ENCODE measurements at places on chromosomes 5 and 9.

GRCh38 chr9:127814619-127815511 is 12.2 kb downstream of the FPGS start:
- no peak for DNase-seq

- no peak for DNase-seq
These were observed 661 bp upstream of the SLC25A51 start for GRCh38 chr9:37904445-37905130.

GRCh38 chr5:61401726-61402125 is 69.7 kb downstream of the ZSWIM6 start:
- no peak for DNase-seq

GRCh38 chr9:105073147-105073546 is 145.2 kb upstream of the ABCA1 start:
- no peak for DNase-seq

- no peak for DNase-seq
These were observed 491 bp downstream of the APC start for GRCh38 chr5:112738191-112738560.

DNA sequence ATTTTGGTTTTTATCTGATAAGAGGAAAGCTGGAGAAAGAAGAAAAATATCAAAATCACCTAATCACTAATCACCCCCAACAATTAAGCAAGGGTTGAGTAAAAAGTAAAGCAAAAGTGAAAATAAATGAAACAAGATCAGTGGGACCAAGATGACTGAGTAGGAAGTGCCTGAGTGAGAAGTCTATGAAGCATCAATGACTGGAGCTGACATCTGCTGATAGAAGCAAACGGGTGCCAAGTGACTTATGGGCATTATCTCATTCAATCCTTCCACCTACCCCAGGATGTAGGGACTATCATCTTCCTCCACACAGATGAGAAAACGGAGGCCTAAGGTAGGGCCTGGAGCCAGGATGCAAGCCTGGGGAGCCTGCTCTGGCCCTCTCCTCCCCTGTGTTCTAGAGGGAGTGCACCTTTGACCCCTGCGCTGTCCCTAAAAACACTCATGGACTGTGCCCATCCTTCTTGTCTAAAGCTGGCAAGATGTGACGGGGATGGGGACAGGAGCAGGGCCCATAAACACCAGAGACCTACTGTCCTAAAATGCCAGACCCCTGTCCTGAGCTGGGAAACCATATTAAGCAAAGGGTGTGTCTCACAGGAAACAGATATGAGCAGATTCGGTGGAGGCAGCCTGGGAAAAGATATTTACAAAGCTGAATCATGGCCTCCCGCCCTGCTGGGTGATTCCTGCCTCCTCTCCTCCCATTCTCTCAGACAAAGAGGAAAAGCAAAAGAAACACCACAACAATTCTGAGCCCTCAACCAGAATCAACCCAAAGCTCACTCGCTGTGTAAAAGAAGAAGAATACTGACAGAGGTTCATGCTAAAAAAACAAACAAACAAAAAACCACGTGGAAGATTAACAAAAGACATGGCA is 116.0 kb downstream of the AUH start:
- DNase-seq, result no peak

DNA sequence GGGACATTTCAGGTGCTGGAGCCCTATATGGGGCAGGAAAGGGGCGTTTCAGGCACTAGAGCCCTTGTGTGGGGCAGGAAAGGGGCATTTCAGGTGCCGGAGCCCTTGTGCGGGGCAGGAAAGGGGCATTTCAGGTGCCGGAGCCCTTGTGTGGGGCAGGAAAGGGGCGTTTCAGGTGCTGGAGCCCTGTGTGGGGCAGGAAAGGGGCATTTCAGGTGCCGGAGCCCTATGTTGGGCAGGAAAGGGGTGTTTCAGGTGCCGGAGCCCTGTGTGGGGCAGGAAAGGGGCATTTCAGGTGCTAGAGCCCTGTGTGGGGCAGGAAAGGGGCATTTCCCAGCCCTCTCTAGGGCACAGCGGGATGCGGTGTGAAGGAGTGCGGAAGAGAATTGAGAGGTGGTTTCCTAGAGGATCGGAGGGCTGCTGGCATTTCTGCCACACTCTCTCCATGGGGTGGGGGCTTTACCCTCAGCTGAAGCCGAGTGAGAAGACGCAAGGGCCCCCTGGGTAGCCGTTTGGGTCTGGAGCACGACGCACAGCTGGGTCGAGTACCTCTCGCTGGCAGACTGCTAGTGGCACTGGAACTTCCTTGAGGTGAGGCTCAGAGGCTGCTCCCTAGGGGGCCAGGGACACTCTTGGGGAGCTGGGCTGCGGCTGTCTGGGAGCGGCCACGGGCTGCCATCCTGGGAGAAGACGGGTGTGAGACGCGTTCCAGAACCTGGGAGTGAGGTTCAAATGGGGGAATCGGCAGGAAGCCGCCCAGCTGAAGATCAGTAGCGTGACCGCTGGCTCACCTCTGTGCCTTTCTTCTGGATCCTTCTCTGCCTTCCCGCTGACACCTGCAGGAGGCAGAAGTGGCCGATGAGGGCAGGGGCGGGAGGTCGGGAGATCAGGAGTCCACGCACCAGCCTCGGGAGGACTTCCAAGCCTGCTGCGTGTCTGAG is 122.6 kb upstream of the IRX4 start:
- DNase-seq, result no peak

DNA sequence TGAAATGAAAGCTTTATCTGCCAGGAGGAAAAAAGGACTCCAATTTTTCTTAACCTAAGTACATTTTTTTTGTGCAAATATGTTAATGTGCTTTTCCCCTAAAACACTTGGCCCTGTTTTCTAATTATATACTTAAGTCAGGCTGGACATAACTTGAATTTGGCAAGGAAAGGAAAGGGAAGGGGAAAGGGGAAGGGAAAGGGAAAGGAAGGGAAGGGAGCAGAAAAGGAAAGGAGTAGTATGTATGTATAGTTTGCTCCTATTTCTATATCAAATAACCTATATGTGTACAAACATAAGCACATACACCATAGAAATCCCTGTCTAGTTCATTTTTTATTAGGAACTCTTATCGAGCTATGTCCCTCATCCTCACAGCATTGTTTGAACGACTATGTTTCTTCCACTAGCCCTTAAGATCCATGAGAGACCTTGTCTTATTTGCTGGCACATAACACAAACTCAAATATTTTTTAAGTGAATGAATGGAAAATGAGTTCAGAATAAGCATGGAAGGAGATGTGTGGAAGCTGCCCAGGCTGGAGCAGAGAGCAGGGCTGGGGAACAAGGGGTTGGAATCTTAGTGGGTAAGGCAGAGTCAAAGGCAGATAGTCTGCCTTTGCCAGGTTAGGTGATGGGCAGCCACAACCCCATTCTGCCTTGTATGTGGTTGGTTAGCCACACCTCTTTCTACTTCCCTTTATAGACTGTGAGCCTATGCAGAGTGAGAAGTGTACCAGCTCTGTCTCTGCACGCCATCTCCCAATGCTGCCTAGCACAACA is 70.0 kb downstream of the KLHL3 start:
- peak; percentile 3 for DNase-seq
